ENCODE measurements at places on chromosomes 3 and 15. TPM values are rescaled to one million over a fixed set of nuclear protein-coding genes. Genes with fewer than 3 reads are reported as not detected.

Gene ATP13A5
- total RNA-seq = not detected

Gene GATM
- total RNA-seq = 0.85 TPM

GRCh38 chr15:65249641-65250040, 37.0 kb downstream of the PARP16 start:
- DNase-seq = no peak

- DNase-seq = peak; percentile 57
Measured at GRCh38 chr3:159884661-159885402, 103.8 kb upstream of the IL12A start.

DNA sequence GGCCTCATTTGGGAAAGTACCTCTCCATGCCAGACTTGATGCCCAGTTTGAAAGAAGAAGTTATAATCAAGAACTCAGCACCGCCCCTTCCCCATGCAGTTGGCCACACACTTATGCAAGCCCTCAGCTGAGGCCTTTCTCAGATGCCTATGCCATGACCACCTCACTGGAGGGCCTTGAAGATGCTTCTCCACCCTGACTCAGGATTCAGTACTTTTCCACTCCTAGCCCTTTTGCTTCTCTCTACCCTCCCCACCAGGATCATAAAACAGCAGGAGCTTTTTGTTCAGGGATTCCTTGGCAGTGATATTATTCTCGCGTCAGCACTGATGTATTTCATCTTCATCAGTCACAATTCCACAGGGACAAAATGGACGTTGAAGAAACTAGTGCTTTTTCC, 313.5 kb downstream of the PYDC2 start:
- no peak for DNase-seq

GRCh38 chr15:90871716-90872485, 3.5 kb downstream of the FURIN start:
- DNase-seq = no peak

GRCh38 chr3:194205675-194206133, 69.8 kb downstream of the HES1 start:
- DNase-seq = no peak

DNA sequence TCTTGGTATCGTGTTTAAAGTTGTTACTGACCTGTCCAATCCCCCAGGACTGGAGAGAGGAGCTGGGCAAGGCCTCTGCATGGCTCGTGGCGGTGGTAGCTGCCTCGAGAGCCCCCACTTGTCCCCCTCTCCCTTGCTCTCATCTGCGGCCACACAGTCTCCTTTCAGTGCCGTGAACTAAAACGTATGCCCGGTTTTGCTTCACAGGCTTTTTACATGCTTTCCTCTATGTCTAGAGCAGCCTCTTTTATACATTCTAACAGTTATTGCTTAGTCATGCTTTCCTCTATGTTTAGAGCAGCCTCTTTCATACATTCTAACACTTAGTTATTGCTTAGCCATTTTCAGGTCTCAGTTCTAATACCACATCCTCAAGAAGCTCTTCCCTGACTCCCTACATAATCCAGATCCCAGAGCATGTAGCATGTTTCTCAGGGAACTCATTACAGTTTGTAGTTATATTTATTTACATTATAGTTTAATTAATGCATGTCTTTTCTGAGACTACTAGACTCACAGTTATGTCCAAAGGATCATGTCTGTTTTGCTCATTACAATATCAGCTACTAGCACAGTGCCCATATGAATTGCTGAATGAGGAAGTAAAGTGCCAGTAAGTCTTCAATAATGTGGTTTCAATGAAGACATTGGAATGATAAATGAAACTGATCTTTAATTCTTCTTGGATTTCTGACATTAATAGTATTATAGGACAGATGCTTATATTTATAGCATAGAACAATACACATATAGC, 66.5 kb upstream of the TBL1XR1 start:
- DNase-seq = no peak

DNA sequence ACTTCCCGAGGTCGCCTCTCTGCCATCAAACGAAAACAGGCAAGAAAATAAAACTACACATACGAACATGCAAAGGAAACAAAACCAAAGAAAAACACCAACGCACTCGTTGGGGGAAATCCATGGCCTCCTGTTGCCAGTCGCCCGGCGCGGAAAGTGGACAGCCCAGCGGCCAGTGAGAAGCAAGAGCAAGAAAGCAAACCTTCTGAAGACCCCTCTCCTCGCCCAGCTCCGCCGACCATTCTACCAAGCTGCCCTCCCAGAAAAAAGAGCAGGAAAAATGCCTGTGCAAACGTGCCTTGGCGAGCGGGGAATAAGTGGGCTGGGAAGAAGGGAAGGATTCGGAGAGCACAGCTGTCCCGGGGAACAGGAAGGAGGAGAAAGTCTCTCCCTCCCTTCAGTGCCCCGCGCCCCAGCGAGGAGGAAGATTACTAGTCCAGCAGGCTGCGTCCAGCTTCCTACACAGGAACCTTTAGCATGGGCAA, 802 bp upstream of the NECTIN3 start:
- DNase-seq = no peak

DNA sequence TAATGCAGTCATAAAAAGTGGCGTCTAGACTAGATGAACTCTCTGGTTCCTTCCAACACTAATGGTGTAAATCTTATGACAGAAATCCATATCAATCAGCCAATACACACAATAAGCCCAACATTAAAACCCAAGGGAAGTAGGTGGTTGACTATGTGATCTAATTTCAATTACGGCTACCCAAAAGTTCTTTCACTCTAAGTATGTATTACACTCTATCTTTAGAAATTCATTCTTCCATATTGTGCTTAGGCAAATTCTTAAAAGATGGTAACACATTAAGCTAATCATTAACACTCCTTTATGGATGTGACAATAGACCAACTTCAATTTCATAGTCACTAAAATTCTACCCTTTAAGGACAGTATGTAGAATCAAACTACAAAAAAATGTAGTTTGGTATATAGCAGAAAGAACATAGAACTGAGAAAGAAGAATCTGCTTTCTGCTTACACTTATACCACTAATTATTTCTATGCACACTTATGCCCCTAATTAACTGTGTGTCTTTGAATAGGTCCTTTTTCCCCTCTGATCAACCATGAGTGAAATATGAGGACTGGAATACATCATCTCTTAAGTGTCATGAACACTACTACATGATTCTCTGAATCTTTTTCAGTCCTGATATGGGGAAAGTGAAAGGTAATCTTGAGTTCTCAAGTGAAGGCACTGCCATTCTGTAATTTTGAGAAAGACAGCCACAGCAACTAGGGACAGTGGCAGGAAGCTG, 557.6 kb downstream of the IGSF11 start:
- DNase-seq = no peak

- DNase-seq = no peak
Measured at GRCh38 chr3:24830230-24831152, 335.8 kb upstream of the THRB start.
